Posterior vena cava (tissue), 2 donors: ENCODE measurements at places on chromosomes 1 and 21. TPM values are rescaled to one million over a fixed set of nuclear protein-coding genes. Genes with fewer than 3 reads are reported as not detected.

DNA sequence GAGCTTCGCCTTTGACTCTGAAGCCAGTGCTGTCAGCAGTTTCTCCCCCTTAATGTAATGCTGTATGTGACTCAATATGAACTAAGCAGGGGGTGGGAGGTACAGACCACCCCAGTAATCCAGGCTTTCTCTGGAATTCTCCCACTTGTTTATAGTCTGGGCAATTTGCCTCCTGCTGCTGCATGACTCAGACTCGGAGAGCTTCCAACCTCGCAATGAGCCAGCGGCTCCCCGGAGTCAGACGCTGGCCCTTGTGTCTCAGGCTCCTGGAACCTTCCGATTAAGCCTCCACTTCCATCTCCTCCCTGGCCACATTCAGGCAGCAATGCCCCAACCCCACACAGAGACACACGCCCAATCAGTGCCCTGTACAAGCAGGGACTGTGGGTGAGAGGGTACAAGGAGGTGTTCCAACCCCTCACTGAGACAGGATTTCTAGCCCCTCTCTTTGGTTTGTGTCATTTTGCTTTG is 471.7 kb upstream of the VAMP3 start:
- peak; percentile 87 for DNase-seq

GRCh38 chr21:45202889-45203288 is 84.8 kb downstream of the POFUT2 start:
- no peak for DNase-seq

GRCh38 chr1:168514455-168514854 is 29.3 kb downstream of the XCL2 start:
- no peak for DNase-seq

Gene PPM1J
- total RNA-seq, result 3.0 TPM

DNA sequence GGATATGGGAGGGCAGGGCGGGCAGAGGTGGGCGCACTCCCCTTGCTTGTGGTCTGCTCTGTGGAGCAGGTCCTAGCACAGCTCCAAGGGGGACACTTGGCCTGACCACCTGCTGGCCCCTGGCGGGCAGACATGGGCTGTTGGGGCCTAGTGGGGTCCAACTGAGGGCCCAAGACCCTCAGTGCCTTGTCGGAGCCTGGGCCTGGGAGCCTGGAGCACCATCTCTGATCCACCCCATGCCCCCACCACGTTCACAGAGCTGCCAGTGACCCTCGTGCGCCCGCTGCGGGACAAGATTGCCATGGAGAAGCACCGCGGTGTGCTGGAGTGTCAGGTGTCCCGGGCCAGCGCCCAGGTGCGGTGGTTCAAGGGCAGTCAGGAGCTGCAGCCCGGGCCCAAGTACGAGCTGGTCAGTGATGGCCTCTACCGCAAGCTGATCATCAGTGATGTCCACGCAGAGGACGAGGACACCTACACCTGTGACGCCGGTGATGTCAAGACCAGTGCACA is 70.6 kb downstream of the OBSCN start:
- peak; percentile 79 for DNase-seq

DNA sequence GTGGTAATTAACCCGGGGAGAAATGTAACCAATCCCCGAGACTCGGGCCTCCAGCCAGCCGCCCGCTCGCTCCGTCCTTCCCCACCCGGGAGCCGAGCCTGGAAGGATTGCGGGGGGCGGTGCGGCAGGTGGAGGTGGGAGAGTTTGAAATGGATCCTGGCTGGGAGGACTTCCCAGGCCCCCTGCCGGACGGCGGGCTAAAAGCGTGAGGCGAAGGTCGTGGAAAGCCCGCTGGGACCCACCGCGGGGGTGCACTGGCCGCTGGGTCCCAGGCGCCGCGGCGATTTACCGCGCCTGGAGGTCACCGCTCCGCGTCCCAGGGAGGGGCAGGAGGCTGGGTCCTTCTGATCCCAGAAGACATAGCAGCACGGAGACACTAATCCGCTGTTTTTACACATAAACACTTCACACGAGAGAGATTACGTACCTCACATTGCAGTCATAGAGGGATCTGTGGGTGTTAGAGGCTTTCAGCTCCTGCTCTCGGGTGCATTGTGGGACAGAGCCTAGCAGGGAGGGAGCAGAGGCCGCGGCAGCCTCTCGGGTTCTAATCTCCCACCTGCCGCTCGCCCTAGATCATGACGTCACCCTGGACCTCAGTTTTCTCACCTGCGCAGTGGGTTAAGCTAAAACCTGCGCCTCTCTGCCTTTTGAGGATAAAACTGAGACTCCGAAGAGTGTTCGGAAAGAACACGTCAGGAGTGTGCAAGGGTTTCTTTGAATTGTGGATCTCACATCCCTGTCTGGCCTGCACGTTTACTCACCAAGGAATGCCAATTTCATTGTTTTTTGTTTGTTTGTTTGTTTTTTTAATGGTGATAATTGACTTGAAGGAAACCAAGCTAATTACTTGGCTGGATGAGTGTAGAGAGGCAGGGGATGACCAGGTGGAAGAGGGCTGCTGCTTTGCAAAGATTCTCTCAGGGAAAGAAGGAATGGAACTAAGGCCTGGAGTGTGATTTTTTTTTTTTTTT is 17.1 kb upstream of the TMEM9 start:
- DNase-seq, result peak; percentile 87
